ENCODE measurements at places on chromosomes 5 and 9.

- no peak for DNase-seq
Measured at GRCh38 chr9:33350310-33350709, 52.1 kb downstream of the AQP7 start.

- no peak for DNase-seq
Measured at GRCh38 chr9:23587903-23588302, 238.1 kb downstream of the ELAVL2 start.

- no peak for DNase-seq
Measured at GRCh38 chr9:26974927-26975326, 18.7 kb downstream of the IFT74 start.

- DNase-seq = no peak
Measured at GRCh38 chr9:121206516-121207370, 5.1 kb upstream of the RAB14 start.

GRCh38 chr9:6915635-6916034 lies 157.9 kb downstream of the KDM4C start:
- DNase-seq = no peak

- DNase-seq = peak; percentile 20
Measured at GRCh38 chr9:131776473-131776872, 36.6 kb upstream of the RAPGEF1 start.

DNA sequence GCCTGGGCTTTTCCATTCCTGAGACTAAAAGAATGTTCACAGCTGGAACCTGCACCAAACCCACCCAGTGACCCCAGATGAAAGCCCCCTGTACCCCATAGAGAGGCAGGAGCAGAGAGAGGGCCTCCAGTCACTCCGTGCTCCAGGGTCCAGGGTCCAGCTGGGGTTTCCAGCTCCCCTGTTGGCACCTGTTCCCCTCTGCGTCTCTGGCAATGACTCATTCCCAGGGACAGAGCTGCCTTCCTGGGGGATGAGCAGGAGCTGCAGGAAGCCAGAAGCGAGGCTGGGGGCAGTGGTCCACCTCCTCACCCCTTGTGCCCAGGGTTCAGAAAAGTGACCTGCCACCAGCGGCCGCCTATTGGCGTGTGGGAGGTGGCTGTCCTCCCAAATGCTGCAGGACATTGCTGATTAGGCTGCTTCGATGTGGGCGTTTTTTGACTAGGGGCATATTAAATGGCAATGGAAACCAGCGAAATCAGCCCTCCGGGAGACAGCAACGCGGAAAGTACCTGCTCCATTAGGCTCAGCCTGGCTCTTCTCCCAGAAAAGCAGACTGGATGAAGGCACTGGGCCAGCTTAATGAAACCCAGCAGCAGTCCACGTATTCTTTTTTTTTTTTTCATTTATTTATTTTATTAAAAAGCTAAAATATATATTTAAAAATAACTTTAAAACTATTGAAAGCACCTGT lies 97.4 kb downstream of the DAP start:
- DNase-seq = no peak

DNA sequence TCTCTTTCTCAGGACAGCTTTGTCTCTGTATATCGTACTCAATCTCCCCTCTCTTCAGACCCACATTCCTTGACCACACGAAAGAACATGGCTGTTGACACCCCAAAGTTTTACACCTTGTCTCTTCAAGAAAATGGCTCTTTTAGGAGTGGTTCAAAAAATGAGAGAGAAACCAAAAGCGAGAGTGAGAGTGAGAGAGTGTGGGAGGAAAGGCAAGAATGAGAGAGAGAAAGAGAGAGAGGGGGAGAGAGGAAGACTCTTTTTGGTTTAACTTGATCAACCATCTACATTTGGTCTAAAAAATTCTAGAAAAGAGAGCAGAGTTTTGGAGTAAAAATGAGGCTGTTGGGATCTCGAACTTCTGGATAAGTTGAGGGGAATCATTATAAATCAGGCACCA lies 581.8 kb upstream of the WWC1 start:
- no peak for DNase-seq

- DNase-seq = no peak
Measured at GRCh38 chr9:123353041-123353440, 3.0 kb upstream of the CRB2 start.

- DNase-seq = no peak
Measured at GRCh38 chr9:95302479-95302878, 15.0 kb downstream of the FANCC start.

DNA sequence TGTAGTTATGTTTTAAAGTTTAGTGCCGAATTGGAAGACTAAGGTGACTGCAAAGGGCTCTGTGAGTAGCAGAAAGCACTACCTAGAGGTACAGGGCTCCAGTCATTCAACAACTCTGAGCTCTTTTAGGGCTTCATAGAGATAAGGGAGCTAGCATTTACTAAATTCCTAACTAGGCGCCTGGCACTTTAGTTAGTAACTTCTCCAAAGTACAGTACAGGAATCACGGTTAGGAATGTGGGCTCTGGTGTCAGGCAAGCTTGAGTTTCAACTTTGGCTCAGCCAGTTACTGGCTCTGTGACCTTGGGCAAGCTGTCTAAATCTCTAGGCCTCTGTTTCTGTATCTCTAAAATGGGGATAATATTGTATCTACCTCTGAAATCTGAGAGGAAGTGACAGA lies 115.3 kb downstream of the SLIT3 start:
- DNase-seq = no peak

GRCh38 chr9:6584881-6585597 lies 60.5 kb downstream of the GLDC start:
- DNase-seq = no peak

- DNase-seq = no peak
Measured at GRCh38 chr5:113020461-113021273, 44.1 kb downstream of the DCP2 start.

GRCh38 chr5:141488591-141489561 lies at the start of gene PCDHGC5:
Gene PCDHGC5, plus strand, starts transcription at chr5:141489081. Its CDS starts 160 bp downstream, at chr5:141489241.
- DNase-seq = no peak

DNA sequence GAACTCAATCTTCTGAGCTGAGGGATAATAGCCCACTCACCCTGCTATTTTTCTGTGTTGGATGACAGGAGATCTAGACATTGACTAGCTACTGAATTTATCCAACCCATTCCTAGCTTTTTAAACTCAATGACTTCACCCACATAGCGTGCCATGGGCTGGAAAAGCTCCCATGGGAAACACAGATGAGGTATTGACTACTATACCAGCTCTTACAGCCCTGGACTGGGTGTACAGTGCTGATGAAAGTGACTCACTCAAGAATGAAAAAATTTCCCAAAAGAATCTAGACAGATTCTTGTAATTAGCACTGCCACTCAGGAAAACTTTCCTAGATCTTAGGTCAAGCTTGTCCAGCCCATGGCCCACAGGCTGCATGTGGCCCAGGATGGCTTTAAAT lies 72.7 kb upstream of the NREP start:
- no peak for DNase-seq

GRCh38 chr9:82170866-82171265 lies 182.3 kb downstream of the SPATA31D1 start:
- DNase-seq = no peak

DNA sequence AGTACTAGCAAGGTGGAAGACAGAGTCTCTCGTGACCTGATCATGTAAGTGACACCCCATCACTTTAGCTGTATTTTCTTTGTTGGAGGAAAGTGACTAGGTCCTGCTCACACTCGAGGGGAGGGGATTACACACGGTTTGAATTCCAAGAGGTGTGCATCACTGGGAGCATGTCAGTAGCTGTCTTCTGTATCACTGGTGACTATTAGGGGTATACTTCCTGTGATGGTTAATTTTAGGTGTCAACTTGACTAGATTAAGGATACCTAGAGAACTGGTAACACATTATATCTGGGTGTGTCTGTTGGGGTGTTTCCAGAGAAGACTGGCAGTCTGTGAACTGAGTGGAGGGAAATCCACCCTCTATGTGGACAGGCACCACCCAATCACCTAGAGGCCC lies 22.5 kb downstream of the FOXD1 start:
- DNase-seq = no peak

DNA sequence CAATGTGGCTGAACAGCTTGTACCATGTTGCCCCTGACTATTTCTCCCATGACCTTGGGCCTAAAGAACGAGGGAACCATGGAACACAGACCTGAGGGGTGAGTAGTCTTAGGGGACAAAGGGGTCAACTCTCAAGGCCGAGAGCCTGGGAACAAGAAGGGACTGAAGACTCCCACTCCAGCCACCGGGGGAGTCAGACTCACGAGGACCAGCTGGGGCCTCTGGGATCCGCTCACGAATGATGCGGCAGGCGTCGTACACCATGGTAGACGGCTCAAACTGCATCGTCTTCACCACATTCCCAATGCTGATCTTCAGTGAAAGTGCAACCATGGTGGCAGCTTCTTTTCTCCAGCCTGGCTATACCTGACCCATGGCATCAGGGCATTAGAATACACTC lies 6.6 kb downstream of the TLN1 start:
- DNase-seq = no peak

- DNase-seq = no peak
Measured at GRCh38 chr9:27534131-27534530, 4.5 kb upstream of the MOB3B start.

DNA sequence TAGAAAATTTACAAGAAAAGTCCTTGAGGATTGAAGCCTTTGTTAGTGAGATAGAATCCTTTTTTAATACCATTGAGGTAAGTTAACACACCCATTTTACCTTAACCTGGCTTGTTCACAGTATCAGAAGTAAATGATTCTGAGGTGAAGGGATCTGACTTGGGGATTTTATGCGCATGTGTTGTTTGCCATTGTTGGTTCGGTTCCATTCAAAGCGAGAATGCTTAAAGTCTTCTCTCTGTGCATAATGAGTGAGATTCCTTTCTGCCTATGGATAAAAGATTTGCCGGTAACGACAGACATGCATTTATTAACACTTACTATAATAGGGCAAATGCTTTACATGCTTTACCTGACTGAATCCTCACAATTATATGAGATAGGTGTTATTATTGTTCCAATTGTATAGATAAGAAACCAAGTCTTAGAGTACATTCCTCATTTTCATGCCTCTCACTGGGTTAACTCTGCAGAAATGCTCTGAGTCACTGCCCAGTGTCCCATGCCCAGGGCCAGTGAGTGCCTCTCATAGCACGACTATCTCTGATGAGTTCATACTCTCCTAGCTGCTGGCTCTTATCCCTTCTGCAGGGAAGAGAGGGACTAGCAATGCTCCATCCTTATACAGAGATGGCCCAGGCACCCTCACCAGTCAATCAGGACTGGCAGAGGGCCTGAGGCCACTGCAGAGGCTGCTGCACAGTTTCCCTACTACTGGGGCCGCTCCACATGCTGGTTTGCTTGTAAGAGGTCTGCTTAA lies 54.4 kb downstream of the CMYA5 start:
- no peak for DNase-seq

GRCh38 chr9:36029202-36029601 lies 7.5 kb upstream of the RECK start:
- no peak for DNase-seq

- no peak for DNase-seq
Measured at GRCh38 chr5:35484241-35484640, 133.4 kb upstream of the SPEF2 start.

- DNase-seq = no peak
Measured at GRCh38 chr9:76810377-76810957, 46.2 kb downstream of the PCA3 start.

- DNase-seq = no peak
Measured at GRCh38 chr9:104841601-104842141, 77.7 kb downstream of the NIPSNAP3B start.

GRCh38 chr5:14706615-14707021 lies 42.1 kb downstream of the OTULIN start:
- DNase-seq = no peak

GRCh38 chr5:171589461-171589860 lies 170.0 kb downstream of the FGF18 start:
- no peak for DNase-seq

GRCh38 chr9:127887792-127888191 lies 10.3 kb upstream of the AK1 start:
- no peak for DNase-seq

- no peak for DNase-seq
Measured at GRCh38 chr9:103991698-103992097, 102.4 kb upstream of the SMC2 start.

- no peak for DNase-seq
Measured at GRCh38 chr5:146103594-146103993, 1.8 kb downstream of the PLAC8L1 start.

DNA sequence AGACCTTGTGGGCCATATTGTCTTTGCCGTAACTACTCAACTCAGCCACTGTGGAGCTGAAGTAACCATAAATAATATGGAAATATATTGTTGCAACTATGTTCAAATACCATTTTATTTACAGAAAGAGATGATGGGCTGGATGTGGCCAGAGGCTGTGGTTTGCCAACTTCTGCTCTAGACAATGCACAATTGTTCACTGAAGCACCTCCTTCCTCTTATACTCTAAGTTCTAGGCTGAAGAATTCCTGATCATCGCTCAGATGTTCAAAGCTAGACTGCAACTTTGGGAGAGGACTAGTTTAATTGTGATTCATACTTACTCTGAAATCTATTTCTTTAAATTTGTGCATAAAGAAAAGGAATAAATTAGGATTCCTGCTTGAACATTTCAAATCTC lies 245.0 kb downstream of the TAF11L14 start:
- no peak for DNase-seq

DNA sequence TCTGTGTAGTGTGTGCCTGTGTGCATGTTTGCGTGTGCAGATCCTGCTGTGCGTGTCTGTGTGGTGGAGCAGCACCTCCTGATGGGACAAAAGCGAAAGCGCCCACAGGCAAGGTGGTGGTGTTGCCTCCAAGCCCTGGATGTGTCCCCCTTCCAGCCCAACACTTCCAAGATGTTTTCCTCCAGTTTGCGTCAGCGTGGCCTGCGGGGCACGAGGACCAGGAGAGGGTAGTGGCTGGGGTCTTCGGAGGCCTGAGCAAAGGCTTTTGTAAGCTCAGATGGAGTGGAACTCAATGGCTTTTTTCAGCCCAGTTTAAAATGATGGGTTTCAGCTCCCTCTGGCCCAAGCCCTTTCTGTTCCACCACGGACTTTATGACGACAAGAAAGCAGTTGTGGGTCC lies 209.5 kb downstream of the IRX2 start:
- no peak for DNase-seq

DNA sequence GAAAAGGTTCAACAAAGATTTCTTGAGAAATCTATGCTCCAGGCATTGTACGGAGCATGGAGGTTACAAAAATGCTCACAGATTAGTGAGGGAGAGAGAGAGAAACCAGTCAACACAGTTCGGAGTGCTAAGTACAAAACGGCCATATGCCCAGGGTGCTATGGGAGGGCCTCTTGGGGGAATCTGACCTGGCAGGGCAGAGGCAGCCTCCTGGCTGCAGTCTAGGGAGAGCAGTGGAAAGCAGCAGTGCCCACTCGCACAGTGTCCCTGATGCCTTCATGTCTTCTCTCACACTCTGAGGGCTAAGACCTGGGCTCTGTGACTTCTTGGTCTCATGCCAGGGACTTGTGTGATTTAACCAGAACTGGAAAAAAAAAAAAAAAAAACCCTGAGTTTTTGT lies 29.8 kb upstream of the SMC5 start:
- no peak for DNase-seq

GRCh38 chr9:18061856-18062255 lies 412.1 kb upstream of the ADAMTSL1 start:
- no peak for DNase-seq

- no peak for DNase-seq
Measured at GRCh38 chr5:96033116-96033515, 71.5 kb upstream of the ELL2 start.

Data from right kidney (tissue), 9 donors.